ENCODE measurements at places on chromosomes 4 and X.

DNA sequence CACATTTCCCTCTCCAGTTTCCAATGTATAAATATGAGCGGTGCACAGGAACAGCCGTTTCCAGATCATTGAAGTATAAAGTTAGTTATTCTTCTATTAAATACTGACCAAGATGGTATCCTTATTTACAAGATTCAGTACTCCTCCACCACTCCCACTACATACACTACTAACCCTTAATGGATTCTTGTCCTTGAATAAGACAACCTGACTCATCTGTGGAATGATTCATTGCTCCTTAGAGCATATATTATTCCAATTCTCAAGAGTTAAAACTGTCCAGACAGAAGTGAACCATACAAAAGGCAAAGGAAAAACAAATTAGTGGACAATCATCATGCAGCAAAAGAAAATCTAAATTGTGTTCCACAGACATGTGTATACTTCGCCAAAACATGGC, 373.3 kb downstream of the IDS start:
- DNase-seq: no peak

- no peak for DNase-seq
Measured at GRCh38 chr4:33649015-33649414, 2595.3 kb downstream of the ARAP2 start.

- DNase-seq: no peak
Measured at GRCh38 chr4:153497988-153498967, 32.1 kb downstream of the TMEM131L start.

DNA sequence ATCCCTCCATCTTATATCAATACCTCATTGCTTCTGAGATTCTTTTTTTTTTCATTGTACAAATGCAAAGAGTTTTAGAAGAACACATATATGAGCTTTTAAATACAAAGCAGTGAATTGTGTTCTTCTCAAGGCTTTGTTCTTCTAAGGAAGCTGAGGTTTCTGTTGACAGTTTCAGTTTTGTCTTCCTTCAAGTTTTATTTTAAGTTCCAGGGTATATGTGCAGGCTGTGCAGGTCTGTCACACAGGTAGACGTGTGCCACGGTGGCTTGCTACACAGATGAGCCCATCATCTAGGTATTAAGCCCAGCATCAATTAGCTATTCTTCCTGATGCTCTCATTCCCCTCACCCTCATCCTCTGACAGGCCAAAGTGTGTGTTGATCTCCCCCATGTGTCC, 201.2 kb upstream of the DIPK2B start:
- DNase-seq: no peak

GRCh38 chr4:154528869-154529268, 21.3 kb downstream of the PLRG1 start:
- no peak for DNase-seq

- no peak for DNase-seq
Measured at GRCh38 chrX:134144231-134144630, 92.8 kb upstream of the CCDC160 start.

- no peak for DNase-seq
Measured at GRCh38 chr4:40199179-40199670, 2.4 kb downstream of the RHOH start.
